ENCODE measurements at places on chromosomes 16 and 17. TPM values are rescaled to one million over a fixed set of nuclear protein-coding genes. Genes with fewer than 3 reads are reported as not detected.

AHSP gene
- total RNA-seq: not detected

KRT14 gene
- total RNA-seq: 0.24 TPM

HS3ST3A1 gene
- 5.8 TPM for total RNA-seq

PRSS33 gene
- not detected for total RNA-seq

DNA sequence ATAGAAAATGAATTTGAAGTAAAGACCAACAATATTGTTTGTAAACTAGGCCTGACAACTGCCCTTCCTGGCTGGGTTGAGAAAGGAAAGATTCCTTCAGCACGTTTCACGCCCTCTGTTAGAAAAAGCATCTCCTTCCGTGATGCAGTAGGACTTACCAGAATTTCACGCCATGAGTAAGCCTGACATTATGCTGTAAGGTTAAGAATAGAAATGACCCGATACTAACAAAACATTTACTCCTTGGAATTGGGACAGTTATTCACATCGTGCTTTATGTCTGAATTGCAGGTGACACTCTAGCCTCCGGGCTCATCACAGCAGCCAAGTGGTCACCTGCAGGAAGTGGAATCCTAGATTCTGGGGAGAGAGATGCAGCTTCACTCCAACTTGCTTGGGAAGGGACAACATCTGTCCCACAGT lies 17.5 kb downstream of the MARCHF10 start:
- DNase-seq: no peak

DNA sequence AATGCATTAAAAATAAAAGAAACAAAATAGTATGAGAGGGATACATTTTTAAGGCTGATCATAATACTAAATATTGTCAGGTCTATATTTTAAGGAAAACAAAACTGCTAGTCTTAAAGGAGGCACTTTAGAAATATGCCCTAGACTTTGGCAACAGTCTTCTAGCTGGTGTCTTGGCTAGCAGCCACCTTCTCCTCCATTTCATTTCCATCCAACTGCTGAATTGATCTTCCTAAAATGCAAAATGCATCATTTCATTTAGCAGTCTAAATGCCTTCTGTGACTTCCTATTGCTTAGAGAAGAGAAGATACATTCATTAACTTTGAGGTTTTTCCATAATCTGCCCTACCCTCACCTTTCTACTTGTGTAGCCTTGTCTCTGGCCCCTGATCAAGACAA lies 1404.1 kb downstream of the CDH11 start:
- DNase-seq: no peak

GRCh38 chr16:75288596-75289120 lies 37.2 kb upstream of the BCAR1 start:
- no peak for DNase-seq

DNA sequence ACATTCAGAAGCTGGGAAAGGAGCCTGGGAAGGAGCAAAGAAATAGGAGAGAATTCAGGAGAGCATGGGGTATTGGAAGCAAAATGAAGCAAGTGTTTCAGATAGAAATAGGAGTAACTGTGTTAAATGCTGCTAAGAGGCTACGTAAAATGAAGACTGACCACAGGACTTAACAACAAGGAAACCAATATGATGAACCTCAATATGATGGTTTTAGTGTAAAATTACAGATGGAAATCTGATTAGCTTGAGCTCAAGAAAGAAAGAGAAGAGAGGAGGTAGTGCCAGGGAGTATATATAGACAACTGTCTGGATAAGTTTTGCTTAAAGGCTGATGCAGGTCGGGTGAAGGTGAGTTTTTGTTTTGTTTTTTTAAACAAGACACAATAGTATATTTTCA lies 92.2 kb downstream of the HELZ start:
- no peak for DNase-seq

Measured in testis (tissue), 5 donors.